ENCODE measurements at places on chromosomes 5 and 9.

- DNase-seq: no peak
Observed at GRCh38 chr9:38380872-38381534, 11.5 kb upstream of the ALDH1B1 start.

DNA sequence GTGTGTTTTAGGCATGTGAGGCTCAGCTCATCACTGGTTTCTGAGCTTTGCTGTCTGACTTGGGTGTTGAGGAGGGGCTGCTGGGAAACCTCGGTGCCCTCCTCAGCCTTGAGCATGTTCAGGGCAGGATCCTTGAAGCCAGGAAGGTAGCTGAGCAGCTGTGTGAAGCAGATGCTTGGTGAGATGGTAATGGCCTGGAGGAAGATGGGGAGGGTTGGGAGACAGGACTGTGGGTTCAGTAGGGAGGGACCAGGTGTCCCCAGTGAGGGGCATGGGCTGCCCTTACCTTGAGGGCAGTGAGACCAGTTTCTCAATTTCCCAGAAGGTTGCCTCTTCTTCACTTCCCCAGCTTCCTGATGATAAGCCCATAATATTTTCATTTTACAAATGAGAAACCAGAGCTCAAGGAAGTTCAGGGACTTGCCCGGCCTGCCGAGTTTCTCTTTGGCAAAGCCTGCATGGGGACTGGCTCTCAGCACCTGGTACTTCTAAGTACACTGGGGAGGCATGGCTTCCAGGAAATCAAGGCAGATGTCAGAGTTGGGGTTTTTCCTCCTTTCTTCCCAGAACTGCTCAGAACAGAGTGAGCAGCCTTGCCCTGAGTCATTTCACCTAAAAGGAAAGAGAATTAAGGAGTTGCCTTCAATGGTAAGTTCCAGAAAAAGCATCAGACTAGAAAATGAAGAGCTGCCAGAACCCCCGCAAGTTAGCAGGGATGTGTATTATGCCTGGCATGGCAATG, 225.7 kb downstream of the MAST4 start:
- no peak for DNase-seq

- no peak for DNase-seq
Observed at GRCh38 chr9:131112374-131113154, 12.8 kb upstream of the NUP214 start.

DNA sequence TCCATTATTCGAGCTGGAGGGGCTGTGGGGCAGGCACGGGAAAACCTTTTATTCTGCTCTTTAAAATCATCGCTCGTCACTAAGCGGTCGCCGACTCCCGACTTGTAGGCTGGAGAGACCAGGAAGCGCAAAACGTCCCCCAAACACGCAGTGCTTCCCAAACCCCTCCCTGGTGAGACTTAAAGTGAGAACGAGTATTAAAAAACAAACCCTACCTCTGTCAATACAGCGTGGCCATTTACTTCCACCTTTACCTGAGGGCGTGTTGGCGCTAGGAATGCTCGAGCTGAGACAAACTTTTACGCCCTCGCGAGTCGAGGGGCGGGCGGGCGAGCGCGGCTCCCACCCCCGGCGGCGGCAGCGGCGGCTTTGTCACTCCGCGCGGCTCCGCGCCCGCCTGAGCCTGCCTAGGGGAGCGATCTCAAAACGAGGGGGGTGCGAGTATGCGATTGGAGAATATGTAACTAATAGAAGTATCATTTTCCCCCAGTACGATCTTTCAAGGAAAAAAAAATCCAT, at the start of gene NR2F1-AS1:
NR2F1-AS1 (minus strand) TSS at position 293 of the 519 bp plus-strand sequence.
- no peak for DNase-seq

GRCh38 chr9:91939978-91940377, 10.1 kb downstream of the ROR2 start:
- DNase-seq: no peak

GRCh38 chr5:154368041-154368800, 77.6 kb upstream of the SAP30L start:
- DNase-seq: no peak

DNA sequence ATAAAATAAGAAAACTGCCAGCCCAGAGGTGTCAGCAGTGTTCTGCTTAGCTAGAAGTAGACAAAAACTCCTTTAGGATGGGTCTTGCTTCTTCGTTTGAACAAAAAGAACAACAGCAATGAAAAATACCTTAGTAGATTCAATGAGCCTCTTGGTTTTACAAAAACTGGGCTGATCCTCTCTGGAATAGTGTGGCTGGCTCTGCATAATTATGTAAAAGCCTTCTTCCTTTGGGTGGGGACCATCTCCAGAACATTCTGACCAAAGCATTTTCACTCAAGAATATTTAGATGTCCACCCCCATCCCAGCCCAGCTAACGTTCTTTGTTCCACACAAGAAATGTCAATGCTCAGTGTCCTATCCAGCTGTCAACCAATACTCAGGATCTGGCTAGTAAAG, 63.2 kb downstream of the LRSAM1 start:
- DNase-seq: no peak

GRCh38 chr5:129465776-129466344, 5.8 kb downstream of the ADAMTS19 start:
- DNase-seq: no peak

DNA sequence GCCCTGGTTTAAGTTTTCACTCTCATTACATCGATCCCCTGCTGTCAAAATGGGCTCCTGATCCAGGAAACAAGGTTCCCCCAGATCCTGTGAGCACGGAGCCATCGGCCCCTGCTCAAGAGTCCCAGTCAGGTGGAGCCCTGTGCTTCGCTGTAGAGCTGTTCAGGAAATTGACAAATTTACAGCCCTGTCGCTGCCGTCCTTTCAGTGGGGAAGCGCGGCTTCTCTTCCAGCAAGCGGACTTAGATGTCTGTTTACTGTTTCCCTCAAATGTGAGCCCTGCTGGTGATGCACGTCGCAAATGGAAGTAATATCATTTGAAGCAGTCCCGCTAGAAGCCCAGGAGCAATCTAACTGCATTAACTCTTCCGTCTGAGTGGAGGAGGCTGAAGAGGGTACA, 760.9 kb upstream of the WWC1 start:
- DNase-seq: no peak

Data from stimulated activated CD4-positive, alpha-beta T cell treated with anti-CD3 and anti-CD28 coated beads, Interleukin-15, amount 100 ng/mL, for 1 hour (primary cell).